CD8-positive, alpha-beta memory T cell (primary cell): ENCODE measurements at places on chromosomes 1 and 21. TPM values are rescaled to one million over a fixed set of nuclear protein-coding genes. Genes with fewer than 3 reads are reported as not detected.

Gene CYP4Z1
- not detected for total RNA-seq

Gene TIAM1
- 37.3 TPM for total RNA-seq

Gene S100A7A
- not detected for total RNA-seq

DNA sequence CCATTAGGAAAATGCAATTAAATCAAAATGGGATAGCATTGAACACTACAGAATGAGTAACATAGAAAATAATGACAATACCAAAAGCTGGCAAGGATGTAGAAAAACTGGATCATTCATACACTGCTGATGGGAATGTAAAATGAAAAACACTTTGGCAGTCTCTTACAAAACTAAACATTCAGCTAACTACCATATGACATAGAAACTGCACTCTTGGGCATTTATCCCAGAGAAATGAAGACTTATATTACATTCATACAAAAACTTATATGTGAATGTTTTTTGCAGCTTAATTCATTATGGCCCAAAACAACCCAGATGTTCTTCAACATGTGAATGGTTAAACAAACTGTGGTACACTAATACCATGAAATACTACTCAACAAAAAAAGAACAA lies 66.4 kb downstream of the ANKRD13C start:
- H3K36me3 ChIP-seq = peaks cover 6% of the 10 kb centered on the region
- H3K27me3 ChIP-seq = no peaks in the 10 kb centered on the region
- no peaks in the 10 kb centered on the region for H3K4me1 ChIP-seq
- no peak overlapping the region for H3K4me3 ChIP-seq
- H3K27ac ChIP-seq = no peak overlapping the region
- no peak for DNase-seq

DNA sequence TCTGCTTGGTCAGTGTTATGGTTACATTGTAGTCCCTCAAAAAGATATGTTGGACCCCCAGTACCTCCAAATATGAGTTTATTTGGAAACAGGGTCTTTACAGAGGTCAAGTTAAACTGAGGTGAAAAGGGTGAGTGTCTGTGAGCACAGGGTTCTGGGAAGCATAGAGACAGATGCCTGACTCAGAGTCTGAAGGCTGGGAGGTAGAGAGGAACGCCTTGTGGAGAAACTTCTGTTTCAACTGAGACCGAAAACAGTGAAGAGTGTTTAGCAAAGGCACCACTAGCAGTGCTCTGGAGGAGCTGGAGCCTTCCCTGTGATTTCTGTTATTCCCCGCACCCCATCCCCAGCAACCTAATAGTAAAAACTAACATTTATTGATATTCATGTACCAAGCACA lies 65.2 kb upstream of the LRRC8D start:
- DNase-seq = no peak
- no peaks in the 10 kb centered on the region for H3K27me3 ChIP-seq
- H3K4me1 ChIP-seq = peaks cover 73% of the 10 kb centered on the region
- no peaks in the 10 kb centered on the region for H3K36me3 ChIP-seq
- H3K4me3 ChIP-seq = no peak overlapping the region

DNA sequence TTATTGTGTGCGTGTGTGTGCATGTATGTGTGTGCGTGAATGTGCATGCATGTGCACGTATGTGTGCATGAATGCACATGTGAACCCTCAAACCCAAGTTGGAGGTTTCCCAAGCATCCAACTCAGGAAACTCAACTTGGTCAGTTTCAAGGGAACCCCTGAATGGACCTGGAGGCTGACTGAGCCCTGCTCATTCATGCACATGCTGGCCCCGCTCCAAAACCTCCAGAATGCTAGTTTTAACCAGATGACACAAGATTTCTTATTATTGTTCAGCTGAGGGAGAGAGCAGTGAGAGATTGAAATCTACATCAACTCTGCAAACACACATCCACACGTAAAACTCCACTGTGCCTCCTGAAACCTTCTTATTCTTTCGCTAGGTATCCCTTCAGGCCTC lies 104.4 kb downstream of the OMA1 start:
- DNase-seq = no peak
- H3K27me3 ChIP-seq = no peaks in the 10 kb centered on the region
- H3K36me3 ChIP-seq = no peaks in the 10 kb centered on the region

DNA sequence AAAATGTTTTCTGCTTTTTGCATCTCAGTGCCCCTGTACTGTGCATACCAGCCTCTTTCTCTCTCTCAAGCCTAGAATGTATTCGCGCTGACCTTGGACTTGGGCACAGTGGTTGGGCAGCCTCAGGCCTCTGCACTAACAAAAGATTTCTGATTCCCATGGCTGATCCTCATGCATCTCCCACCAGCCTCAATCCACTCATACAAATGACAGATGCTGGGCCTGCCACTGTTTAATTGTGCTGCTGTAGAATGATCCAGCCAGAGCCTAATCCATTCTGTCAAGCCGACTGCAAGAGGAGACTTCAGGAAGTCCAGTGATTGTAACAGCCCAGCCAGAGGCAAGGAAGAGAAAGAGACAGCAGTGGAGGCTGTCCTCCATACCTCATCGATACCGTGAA lies 180.8 kb downstream of the ASTN1 start:
- H3K4me3 ChIP-seq = no peak overlapping the region
- DNase-seq = no peak
- H3K27me3 ChIP-seq = no peaks in the 10 kb centered on the region
- H3K4me1 ChIP-seq = no peaks in the 10 kb centered on the region
- no peak overlapping the region for H3K27ac ChIP-seq
- H3K36me3 ChIP-seq = no peaks in the 10 kb centered on the region

DNA sequence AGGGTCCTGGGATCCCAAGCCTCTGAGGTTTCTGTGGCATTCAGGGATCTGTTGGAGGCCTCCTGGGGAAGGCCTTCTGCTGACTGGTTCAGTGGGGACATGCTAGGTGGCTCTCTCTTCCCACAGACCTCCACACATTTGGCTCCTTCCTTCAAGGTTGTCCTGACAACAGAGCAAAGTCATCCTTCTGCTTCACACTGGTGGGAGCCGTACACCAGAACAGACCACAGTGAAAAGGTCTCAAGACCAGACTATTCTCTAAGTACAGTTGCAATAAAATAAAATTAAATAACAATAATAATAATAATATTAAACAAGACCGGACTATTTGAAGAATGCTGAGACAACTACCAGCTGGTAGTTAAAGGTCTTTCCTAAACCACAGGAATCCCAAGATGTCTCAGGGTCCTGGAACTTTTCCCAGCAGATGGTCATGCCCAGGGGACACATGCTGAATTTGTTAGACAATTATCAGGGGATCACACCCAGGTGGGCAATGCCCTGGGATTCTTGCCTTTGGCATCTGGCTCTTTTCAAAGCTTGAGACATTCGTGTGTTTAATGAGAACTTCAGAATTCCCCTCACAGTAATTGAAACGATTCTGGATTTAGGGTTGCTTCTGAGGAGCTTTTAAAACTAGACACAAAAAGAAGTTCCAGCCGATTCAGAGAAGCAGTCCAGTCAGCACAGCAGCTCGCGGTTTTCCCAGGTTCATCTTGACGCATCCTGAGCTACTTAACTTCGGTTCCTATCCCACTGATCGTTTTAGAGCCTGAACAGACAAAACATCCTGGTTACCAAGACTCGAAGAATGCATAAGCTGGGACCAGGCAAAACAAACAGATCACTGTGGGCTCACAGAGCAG lies 22.9 kb downstream of the HTR1D start:
- H3K4me1 ChIP-seq = no peaks in the 10 kb centered on the region
- DNase-seq = no peak
- no peaks in the 10 kb centered on the region for H3K27me3 ChIP-seq
- no peak overlapping the region for H3K27ac ChIP-seq
